ENCODE measurements at places on chromosomes 2 and 18.

GRCh38 chr2:226213717-226214116 is 585.9 kb downstream of the IRS1 start:
- no peak for DNase-seq

DNA sequence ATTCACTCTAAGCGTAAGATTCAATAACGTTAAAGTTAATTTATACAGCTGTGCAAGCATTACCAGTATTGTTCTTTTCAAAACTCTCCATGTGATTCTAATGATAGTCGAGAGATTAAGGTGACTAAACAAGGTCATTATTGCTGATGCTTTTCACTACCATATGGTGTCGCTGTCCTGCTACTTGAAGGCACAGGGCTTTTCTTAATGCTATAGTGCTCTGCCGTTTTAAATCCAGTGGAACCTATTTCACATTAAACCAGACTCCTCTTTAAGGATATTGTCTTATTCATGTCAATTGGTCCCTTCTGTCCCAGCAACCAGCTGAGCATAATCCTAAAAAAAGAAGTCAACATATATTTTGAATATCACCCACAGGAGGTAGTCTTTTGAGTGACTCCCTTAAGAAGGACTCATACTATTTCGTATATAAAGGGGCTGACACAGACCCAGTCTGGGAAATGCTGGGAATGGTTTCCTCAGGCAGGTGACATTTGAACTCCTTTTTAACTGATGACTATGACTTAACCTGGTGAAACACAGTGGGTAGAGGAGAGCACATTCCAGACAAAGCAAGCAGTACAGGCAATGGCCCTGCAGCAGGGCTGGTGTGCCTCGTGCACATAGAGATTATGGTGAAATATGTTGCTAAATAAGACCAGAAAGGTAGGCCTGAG is 53.9 kb upstream of the CYTIP start:
- DNase-seq = no peak

DNA sequence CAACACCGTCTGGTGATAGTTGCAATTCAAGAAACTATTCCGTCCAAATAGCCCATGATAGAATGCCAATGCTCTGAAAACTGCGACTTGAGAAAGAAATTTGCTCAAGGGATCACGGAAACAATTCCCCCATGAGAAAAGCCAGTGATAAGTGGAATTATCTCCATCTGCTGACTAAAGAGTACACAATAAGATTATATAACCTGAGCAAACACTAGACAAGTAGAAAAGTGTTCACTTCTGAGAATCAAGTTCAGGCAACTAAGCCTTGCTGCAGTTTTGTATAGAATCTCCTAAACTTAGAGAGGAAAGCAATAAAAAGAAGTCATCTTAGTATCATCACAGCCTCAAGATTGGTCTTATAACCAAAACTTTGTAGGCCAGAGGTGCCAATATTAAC is 336.3 kb upstream of the NRXN1 start:
- no peak for DNase-seq

GRCh38 chr2:156930423-156930822 is 327.1 kb upstream of the GALNT5 start:
- DNase-seq = no peak

DNA sequence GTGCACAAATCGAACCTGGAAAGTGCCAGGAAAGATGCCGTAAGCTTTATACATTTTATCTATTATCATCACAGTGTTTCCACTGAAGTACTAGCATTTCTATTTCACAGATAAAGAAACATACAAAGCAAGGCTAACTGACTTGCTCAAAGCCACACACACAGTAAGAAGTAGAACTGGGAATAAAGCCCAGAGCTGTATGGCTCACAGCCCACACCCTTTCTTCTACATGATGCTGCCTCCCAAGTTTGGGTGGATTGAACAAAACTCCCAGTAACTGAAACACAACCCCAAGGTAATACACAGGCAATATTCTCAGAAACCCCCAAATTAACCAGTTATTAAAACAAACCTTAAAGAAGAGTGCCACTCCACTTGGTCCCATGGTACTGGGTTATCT is 11.2 kb downstream of the SAP130 start:
- no peak for DNase-seq

DNA sequence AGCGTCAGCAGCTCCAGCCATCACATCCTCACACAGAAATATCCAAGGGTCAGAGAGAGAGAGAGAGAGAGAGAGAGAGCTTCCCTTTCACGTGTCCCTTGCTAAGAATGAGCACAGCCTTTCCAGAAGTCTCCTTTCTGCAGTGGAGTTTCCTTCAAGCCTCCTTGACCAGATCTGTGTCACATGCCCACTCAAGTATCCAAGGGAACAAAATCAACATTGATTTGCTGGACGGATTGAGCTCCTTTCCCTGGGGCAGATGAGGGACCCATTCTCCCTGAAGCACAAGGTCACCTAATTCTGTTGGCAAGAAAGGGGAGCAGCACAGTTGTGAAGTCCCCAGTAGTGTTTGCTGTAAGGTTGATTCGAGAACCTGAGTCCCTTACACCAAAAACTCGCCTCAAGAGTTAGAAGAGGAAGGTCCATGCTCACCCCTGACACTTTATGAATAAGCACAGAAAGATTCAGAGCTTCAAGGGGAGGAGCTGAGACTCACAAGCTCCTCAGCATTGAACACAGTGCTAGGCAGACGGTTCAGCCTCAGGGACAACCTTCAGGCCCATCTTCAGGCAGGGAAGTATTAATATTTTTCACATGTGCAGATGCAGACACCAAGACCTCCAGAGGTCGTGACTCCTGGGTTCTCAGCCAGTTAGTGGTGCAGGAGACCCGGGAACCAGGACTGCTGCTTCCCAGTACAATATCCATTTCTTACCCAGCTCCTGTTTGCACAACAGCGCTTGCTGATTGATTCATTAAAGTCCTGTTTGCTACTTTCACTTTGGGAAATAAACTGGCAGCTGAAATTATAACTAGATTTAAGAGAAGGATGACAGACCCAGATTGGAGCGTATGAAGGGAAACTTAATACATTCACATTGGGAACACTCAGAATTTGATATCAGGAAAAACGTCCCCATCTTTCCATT is 38.2 kb upstream of the MARCO start:
- no peak for DNase-seq

- DNase-seq = no peak
Measured at GRCh38 chr2:98396745-98397355, 47.8 kb upstream of the INPP4A start.

DNA sequence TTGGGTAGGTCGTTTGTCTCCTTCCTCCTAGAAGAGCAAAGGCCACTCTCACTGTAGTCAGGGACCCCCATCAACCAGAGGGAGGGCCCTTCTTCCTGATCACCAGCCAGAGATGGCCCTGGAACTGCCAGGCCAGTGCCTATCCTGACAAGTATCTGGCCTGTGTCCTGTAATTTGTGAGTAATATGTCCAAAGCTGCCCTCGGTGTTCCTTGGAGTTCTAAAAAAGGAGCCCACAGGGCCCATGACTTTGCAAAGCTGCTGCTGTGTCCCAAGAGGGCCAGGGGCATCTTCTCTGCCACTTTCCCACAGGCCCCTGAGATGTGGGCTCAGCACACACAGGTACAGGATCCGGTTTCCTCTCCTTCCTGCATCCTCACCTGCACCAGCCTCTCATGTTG is 212.4 kb downstream of the SEPTIN10 start:
- DNase-seq = no peak

- no peak for DNase-seq
Measured at GRCh38 chr2:215883799-215884198, 129.6 kb downstream of the MREG start.

DNA sequence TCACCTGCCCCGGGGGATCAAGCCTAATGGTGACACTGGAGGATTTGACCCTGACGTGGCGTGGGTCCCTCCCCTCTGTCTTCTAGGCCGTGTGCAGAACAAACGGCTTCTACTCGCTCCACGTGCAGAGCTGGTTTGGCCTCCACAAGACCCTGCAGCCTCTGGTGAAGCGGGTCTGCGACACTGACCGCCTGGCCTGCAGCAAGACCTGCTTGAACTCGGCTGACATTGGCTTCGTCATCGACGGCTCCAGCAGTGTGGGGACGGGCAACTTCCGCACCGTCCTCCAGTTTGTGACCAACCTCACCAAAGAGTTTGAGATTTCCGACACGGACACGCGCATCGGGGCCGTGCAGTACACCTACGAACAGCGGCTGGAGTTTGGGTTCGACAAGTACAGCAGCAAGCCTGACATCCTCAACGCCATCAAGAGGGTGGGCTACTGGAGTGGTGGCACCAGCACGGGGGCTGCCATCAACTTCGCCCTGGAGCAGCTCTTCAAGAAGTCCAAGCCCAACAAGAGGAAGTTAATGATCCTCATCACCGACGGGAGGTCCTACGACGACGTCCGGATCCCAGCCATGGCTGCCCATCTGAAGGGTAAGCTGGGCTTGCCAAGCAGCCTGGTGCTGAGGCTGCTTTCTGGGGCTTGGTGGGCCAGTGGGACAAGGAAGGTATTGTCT is 112.0 kb downstream of the VIT start:
- no peak for DNase-seq

GRCh38 chr18:6109743-6110142 is 214.4 kb upstream of the TMEM200C start:
- DNase-seq = no peak

- no peak for DNase-seq
Measured at GRCh38 chr2:72026819-72027425, 120.7 kb downstream of the CYP26B1 start.

- no peak for DNase-seq
Measured at GRCh38 chr2:3958969-3959368, 255.6 kb downstream of the DCDC2C start.

DNA sequence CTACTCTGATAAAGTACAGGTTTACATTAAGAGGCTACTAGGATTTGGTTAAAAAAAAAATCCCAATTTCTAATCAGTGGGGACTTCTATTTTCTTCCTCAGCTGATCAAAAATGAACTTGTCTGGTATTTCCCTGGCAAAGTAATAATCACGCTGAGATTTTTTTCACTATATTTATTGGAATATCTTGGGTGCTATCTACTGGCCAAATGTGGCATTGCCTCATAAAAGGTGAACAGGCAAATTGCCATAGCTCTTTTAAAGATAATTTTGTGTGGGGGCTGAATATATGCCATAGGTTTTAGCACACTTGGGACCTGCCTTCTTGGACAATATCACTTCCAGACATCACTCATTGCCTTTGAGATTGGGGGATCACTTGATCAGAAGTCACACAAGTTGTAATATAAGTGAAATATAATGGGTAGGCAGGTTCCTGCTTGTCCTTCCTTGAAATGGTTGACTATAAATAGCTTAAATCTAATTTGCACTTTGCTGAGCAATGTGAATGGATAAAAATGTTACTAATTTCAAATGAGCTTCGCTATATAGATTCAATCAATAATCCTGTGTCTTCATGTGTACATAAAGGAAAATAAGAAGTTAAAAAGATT is 7.0 kb upstream of the NXPH2 start:
- no peak for DNase-seq

DNA sequence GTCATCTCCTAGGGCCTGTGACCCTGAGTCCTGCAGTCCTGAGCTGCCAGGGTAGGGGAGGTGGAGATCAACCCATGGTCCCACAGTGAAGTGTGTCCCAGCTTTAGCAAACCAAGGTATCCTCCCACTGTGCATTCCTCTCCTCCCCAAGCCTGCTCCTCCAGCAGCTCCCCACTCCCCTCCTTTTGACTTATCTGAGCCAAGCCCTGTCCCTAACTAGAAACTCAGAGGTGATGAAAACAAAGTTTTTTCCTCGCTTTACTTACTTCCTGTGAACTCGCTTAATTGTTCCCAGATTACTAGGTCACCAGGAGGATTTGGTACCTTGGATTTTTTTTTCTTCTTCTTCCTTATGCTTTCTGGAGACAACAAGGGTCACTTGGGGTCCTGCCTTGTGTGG is 80.8 kb downstream of the EHD3 start:
- DNase-seq = no peak

- DNase-seq = no peak
Measured at GRCh38 chr2:160914217-160914616, 246.0 kb upstream of the TANK start.

DNA sequence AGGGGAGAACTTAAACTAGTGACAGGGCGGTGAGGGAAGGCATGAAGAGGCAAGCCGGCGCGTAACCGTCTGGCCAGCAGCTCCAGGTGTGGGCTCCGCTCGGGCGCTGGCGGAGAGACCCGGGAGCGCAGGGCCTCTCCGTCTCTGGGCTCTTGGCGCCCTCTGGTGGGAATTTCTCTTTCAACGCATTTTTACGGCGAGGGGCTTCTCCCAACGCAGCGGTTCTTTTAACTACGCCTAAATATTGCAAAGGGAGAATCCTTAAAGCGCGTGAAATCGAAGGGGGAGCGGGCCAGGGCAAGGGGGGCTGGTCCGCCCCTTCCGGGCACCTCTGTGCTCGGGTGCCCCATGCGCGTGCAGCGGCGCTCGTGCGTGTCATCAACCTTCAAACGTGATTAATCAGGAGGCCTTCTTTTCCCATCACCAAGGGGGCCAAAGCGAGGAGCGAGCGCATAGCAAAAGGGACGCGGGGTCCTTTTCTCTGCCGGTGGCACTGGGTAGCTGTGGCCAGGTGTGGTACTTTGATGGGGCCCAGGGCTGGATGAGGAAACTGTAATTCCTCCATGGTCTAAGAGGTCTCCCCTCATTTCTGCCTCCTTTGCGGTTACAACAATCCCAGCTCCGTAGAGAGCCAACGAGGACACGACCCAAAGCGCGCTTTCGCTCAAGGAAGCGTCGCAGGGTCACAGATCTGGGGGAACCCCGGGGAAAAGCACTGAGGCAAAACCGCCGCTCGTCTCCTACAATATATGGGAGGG is 762 bp upstream of the GAD1 start:
- DNase-seq = peak; percentile 38

GRCh38 chr2:228657807-228658402 is 476.4 kb upstream of the SPHKAP start:
- no peak for DNase-seq

DNA sequence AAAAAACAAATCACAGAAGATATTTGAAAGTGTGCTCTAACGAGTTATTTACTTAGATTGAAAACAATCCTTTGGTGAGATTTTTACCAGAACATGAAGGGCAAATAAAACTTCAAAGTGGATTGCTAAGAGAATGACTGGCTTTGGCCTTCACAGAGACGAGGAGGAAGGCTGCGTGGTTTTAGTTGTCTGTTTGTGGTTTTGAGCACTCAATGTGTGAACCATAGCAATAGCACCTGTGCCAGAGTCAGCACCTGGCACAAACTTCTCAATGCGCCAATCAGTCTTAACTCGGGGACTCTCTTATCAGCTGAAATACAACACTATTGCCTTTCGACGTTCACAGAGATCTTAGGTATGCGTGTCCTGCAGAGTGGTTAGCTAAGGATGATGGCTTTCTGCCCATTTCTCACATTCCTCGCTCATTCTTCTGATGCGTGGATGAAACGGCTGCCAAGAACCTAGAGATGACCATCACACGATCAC is 70.0 kb downstream of the MBP start:
- no peak for DNase-seq

DNA sequence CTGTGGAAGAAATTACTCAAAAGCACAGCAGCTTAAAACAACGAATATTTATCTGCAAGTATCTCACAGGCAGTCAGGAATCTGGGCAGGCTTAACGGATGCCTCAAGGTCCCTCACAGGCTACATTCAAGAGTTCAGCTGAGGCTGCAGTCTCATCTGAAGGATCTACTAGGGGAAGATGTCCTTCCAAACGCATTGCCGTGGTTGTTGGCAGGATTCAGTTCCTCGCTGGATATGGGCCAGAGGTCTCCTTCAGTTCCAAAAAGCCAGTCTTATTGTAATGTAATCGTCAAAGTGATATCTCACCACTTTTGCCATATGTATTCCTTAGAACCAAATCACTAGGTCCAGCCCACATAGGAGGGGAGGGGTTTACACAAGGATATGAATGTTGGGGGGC is 98.2 kb upstream of the EPAS1 start:
- no peak for DNase-seq
